Stimulated activated CD4-positive, alpha-beta T cell treated with anti-CD3 and anti-CD28 coated beads, TNF-alpha, amount 100 ng/mL, for 24 hours (primary cell): ENCODE measurements at places on chromosomes 13 and 19.

GRCh38 chr19:2561895-2562294 lies 86.0 kb downstream of the GADD45B start:
- peak; percentile 30 for DNase-seq

DNA sequence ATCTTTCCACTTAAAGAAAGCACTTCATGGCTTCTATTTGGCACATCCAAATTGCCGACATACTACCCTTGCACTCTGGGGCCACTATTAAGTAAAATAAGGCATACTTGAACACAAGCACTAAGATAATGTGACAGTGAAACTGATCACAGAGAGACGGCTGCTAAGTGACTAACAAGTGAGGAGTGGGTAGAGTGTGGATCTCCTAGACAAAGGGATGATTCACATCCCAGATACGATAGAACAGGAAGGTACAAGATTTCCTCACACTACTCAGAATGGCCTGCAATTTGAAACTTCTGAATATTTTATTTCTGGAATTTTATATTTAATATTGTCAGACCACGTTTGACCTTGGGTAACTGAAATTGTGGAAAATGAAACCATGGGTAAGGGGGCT lies 1721.8 kb upstream of the SPRY2 start:
- no peak for DNase-seq

GRCh38 chr13:50664951-50665350 lies 178.5 kb downstream of the DLEU7 start:
- no peak for DNase-seq

GRCh38 chr19:55418185-55418584 lies 10.6 kb upstream of the UBE2S start:
- no peak for DNase-seq

DNA sequence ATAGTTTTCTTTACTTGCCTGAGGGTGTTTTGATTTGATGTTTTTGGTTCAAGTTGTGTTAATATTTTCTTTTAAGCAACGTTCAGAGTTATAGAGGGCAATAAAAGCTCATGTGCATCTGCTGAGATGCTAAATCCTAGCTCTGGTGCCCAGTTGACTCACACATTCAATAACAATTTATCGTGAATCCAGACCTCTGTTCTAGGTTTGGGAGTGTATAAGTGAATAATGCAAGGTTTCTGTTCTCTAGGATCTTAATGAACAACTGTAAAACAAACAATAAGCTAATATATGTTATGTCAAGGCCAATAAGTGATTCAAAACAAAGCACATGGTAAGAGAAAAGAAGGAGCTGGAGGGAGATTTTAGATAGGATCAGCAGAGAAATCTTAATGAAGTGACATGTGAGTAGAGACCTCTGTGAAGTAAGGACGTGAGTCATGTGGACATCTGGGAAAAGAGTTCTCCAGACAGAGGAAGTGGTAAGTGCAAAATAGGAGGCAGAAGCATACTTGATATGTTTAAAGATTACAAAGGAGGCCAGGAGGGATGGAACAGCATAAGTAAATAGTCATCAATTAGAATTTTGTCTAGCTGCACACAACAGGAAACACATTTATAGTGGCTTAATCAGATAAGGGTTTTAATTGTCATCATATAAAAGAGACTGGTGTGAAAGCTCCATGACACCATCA lies 278.5 kb upstream of the HTR2A start:
- no peak for DNase-seq

GRCh38 chr13:48251611-48252081 lies 18.6 kb downstream of the ITM2B start:
- no peak for DNase-seq

DNA sequence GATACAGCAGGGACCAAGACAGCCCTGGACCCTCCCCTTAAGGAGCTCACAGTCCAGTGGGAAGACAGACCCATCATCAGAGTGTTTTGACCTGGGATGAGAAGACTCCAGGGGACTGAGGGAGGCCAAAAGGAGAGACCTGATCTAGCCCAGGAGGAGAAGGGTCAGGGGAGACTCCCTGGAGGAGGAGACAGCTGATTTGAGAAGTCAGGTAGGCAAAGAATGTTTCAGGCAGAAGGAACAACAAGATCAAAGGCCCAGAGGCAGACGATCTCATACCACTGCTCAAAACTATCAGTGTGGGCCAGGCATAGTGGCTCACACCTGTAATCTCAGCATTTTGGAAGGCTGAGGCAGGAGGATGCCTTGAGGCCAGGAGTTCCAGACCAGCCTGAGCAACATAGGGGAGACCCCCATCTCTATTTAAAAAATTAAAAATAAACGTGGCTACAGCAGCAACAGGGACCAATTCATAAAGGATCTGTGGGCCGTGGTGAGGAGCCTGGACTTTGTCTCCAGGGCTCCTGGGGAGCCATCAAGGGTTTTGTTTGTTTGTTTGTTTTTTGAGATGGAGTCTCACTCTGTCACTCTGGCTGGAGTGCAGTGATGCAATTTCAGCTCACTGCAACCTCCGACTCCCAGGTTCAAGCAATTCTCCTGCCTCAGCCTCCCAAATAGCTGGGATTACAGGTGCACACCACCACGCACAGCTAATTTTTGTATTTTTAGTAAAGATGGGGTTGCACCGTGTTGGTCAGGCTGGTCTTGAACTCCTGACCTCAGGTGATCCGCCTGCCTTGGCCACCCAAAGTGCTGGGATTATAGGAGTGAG lies 2.2 kb upstream of the COX6B1 start:
- no peak for DNase-seq

DNA sequence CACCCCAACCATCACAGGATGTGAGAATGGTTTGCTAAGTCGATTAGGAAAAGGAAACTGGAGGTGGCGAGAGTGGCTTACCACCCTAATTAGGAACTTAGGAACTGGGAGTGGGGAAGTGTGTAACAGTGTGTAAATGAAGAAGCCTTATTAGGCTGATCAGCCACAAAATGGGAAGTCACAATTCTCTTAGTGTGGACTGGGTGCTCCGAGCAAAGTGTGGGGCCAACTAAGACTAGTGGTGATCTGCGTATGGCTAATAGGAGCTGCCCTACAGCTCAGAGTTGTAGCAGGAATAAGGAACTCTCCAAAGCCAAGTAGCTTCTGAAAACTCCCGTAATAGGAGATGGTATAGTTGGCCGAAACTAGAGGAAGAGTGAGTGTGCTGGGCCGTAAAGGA lies 7.6 kb downstream of the SIGLEC11 start:
- no peak for DNase-seq
